ENCODE measurements at places on chromosomes 16 and 17.

DNA sequence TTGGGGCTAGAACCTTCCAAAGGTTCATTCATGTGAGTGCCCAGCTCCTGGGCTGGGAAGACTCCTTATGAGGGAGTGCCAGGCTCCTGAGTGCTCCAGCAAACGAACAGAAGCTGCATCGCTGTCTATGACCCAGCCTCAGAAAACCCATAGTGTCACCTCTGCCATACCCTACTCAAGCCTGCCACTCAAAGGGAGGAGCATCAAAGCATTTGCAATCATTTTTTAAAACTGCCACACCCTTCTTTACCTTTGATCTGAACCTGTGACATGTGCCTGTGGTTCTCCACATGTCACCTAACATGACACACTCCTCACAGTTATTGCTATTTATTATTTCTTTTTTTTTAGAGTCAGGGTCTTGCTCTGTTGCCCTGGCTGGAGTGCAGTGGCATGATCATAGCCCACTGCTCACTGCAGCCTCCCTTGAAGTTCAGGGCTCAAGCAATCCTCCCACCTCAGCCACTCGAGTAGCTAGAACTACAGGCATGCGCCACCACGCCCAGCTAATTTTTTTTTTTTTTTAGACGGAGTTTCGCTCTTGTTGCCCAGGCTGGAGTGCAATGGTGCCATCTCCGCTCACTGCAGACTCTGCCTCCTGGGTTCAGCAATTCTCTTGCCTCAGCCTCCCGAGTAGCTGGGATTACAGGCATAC lies 7.3 kb upstream of the KDM8 start:
- peak; percentile 77 for DNase-seq

DNA sequence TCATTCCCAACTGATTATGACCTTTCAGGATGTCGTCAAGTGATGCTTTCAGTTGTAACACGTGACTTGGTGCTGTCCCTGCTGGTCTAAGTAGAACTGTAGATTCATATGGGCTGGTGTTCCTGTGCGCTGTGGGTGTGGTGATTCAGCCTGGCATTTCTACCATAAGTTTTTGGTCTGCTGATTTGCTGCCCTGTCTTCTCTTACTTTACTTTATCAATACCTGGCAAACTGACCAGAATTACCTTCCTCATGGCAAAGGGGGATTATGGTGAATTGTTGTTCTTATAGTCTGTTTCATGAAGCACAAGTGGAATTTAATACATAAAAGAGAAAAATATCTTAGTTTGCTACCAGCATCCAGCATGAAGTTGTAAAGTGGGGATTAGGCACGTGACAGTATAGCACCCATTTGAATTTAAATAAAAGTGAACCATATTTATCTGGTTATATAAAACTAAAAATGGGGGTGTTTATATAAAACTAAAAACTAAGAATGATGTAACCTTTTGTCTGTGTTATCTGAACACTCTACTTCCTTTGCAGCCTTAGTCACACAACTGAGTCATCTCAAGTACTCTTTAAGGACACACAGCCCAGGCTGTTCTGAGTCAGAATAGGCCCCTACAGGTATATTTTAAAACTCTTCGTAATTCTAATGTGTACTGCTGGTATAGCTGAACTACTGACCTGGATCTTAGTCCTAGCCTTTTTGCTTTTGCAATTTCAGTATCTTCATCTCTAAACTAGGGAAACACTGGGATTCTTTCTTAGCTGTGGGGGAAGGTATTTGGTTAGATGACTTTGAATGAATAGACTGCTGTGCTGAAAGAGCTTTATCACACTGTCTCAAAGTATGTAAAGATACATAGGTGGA lies 28.3 kb downstream of the TTC19 start:
- DNase-seq: peak; percentile 40

GRCh38 chr17:62637809-62638208 lies 10.3 kb downstream of the MRC2 start:
- DNase-seq: no peak

DNA sequence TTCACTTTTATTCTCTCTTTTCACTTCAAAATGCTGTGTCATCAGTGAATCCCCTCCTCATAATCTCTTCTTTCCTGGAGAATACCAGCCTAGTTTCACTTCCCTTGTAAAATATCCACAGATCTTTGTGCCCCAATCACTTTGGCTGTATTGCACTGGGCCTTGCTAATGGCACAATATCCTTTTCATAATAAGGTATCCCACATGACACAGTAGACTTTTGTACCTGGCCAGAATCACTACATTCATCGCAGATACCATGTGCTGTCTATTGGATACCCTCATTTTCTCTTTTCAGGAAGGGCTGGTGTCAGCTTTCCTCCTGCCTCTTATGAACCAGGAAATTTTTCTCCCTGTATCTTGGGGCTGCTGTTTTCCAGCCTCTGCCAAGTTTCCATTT lies 25.7 kb upstream of the TOX3 start:
- DNase-seq: no peak

DNA sequence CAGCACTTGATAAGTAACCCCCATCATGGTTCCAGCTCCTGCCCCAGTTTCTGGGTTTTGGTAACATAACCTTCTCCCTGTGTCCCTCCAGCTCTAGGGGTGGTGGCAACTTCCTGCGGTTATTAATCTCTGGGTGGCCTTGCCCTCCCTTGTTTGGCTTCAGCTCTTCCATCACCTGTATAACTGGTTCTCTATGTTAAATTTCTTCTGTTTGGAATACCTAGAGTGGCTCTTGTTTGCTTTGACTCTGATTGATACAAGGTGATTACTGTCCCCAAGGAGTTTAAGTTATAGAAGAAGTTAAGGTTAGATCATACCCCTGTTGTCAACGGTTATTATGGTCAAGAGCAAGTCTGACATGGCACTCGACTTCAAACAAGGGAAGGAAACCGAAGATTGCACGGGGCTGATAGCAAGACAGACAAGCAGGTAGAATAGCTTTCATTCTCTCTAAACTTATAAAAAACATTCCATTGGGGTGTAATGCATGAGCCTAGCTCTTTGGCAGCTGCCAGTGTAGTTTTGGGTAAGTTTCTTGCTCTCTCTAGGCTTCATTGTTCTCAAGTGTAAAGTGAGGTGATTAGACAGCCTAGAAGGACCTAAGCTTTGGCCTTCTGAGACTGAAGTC lies 11.0 kb upstream of the CCR7 start:
- peak; percentile 26 for DNase-seq

DNA sequence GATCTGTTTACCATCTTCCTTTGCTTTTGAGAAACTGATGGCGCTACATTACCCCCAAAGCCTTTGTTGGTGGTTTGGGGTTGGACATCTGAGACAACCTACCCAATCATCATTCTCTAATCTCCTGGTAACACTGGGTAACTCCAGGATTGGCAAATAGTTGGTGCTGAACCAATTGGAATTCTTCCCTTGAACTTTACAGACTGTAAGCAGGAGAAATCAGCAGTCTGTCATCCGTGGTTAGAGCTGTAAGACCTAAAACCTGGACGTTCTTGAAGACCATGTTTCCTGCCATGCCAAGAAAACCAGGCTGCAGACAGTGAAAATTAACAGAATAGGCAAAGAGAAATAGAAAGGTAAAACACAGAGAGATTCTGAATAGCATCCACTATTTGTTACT lies 398.8 kb upstream of the SALL1 start:
- DNase-seq: no peak

DNA sequence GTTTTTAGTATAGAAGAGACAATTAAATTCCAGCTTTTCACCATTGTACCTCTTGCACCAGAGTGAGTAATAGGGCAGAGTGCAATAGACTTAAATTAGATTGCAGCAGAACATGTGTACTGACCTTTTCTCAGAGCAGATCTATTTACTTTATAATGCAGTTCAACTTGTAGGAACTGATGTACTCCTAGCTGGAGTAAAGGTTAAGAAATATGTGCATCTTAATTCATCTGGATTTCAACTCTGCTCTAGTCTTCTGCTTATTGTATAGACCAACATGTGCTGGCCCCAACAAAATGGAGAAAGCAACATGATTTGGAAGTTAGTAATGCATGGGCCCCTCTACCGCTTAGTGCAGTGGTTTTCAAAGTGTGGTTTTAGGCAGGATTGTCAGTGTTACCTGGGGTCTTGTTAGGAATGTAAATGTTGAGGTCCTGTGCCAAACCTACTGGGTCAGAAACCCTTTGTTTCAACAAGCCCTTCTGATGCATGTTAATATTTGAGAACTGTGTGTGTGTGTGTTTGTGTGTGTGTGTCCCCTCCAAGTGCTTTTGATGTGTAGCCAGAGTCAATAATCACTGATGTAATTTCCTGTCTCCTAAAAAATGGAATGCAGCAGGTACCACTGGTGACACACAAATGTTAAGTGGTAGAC lies 138.6 kb downstream of the TOX3 start:
- no peak for DNase-seq

DNA sequence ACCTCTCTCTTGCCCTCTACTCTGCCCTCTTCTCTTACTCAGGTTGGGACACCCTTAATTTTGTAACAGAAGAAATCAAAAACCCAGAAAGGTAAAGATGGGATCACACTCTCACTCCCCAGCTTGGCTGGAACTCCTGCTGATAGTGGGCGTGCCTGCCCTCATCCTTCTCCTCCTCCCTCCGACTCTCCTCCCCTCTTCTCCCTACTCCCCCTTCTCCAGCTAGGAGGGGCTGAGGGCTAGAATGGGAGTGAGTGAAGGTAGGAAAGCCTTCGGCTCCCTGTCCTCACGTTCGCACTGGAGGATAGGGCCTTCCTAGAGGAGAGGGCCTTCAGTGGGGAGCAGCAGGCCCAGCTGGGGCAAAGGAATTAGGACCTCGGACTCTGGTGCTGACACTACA lies 20.3 kb downstream of the SLC7A6OS start:
- DNase-seq: no peak

GRCh38 chr16:4330277-4330874 lies 14.5 kb downstream of the GLIS2 start:
- peak; percentile 76 for DNase-seq
